ENCODE measurements at places on chromosomes 12 and 14.

- DNase-seq, result no peak
These were observed 11.7 kb upstream of the NAA30 start for GRCh38 chr14:57378661-57379060.

DNA sequence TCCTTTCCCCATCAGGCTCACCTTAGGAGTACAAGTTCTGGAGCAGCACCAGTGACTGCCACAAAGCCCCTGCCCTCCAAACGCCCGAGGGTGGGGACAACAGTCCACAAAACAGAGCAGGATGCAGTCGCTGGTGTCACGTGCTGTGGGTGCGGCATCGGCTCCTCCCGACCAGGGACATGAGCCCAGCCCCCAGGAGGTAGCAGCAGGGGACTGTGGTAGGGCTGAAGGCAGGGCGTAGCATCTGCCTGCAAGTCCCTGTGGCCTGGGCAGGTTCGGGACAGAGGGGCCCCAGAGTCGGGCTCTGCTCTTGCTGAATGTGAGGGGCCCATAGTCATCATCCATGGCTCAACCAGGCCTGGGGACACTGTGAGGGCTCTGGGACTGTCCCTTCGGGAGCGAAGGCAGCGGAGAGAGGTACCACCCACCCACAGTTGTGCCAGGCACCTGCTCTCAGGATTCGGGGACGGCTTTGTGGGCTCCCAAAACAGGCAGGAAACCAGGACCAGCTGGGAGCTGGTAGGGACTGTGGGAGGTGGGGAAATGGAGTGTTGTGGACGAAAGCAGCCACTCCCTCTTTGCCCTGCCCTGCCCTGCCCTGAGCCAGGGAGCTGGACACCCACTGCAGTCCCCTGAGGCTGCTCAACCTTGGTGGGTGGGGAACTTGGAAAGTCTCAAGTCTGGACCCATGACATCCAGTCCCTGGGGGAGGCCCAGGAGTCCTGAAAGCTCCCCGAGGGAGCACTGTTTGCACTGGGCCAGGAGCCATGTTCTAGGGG, 30.7 kb downstream of the FBRSL1 start:
- no peak for DNase-seq

DNA sequence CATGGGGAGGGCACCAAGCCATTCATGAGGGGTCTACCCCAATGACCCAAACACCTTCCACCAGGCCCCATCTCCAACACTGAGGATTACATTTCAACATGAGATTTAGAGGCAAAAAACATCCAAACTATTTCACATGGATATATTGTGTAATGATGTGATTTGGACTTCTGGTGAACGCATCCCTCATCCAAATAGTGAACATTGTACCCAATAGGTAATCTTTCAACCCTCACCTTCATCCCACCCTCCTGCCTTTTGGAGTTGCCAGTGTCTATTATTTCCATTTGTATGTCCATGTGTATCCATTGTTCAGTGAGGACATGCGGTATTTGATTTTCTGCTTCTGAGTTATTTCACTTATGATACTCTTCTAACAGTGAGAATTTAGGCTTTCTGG, 16.1 kb upstream of the GAS2L3 start:
- DNase-seq, result no peak

DNA sequence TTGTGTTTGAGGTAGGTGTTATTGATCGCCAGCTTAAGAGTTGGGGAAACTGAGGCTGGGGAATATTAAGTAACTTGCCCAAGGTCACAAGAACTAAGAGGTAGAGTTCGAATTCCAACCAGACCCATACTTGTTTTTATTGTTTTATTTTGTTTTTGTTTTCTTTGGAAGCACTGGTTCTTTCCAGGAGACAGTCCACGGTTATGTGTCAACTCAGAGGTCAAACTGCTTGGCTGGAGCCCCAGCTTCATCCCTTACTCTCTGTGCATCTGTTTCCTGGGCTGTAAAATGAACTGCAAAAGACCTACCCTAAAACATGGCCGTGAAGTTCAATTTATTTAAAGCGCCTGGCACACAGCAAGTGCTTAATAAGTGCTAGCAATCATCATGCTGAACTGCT, 74.4 kb upstream of the MAP1LC3B2 start:
- DNase-seq, result no peak

DNA sequence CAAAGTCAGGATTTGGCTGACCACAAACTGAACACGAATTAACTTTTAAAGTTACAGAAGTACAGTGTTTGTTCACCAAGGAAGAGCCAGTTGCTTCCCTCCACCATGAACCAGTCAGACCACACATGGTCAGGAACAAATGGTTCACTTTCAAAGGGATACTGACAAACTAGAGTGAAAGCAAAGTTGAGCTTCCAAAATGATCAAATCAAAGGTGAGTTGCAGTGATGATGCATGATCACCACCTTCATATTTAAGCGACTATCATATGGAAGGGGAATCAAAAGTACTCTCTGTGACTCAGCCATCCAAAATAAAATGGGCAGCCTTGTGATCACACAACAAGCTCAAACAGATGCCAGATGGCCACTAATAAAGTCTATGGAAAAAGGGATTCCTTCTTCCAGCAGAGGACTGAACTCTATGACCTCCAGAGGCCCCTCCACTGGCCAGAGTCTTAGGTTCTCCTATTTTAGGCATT, 13.1 kb downstream of the NT5DC3 start:
- no peak for DNase-seq

GRCh38 chr14:104685998-104686610, 3.3 kb upstream of the INF2 start:
- no peak for DNase-seq

DNA sequence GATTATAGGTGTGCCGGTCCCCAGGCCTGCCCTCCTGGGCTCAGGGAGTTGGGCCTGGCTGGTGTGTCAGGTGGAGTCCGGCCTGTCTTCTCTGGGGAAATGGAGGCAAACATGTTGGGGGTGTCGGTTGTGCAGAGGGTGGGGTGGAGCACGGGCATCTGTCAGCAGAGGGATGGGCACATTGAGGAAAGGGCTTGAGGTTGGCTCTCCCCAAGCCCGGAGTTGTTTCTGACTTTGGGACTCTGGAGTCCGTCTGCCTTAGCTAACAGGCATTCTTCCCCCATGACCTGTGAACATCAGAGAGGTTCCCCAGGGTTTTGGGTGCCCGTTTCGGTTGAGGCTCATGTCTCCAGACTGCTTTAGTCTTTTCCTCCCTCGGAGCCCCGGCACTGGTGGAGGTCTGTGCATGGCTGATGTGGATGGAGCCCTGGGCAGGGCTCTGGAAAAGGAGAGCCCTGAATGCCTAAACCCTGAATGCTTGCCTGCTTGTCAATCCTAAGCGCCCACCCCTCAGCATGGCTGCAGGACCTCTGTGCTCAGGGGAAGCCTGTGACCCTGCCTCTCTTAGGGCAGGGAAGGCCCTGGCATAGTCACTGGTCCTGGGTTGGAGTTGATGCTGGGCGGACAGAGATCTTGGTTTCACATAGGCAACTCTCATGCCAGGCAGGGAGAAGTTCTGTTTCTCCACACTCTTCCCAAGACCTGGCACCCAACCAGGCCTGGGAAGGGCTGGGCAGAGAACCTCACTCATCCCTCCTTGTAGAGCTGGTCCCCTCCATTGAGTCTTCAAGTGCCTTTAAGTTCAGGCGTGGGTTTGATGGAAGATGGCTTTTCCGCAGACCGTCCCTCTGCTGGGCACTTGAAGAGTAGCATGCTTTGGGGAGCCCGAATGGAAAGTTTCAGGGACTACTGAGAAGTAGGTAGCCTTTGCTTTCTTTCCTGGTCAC, 12.9 kb downstream of the NYNRIN start:
- DNase-seq, result peak; percentile 29

DNA sequence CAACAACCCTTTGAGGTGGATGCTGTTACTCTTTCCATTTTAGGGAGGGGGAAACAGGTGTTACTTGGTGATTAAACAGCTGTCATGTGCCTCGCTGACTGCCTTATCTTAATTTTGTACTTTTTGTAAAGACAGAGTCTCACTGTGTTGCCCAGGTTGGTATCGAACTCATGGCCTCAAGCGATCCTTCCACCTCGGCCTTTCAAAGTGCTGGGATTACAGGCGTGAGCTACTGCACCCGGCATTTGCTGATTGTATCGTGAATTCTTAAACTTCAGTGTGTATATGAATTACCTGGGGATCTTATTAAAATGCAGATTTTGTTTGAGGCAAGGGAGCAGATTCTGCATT, 659 bp downstream of the PSMD9 start:
- no peak for DNase-seq

GRCh38 chr12:106274575-106275121, 26.8 kb upstream of the CKAP4 start:
- no peak for DNase-seq

DNA sequence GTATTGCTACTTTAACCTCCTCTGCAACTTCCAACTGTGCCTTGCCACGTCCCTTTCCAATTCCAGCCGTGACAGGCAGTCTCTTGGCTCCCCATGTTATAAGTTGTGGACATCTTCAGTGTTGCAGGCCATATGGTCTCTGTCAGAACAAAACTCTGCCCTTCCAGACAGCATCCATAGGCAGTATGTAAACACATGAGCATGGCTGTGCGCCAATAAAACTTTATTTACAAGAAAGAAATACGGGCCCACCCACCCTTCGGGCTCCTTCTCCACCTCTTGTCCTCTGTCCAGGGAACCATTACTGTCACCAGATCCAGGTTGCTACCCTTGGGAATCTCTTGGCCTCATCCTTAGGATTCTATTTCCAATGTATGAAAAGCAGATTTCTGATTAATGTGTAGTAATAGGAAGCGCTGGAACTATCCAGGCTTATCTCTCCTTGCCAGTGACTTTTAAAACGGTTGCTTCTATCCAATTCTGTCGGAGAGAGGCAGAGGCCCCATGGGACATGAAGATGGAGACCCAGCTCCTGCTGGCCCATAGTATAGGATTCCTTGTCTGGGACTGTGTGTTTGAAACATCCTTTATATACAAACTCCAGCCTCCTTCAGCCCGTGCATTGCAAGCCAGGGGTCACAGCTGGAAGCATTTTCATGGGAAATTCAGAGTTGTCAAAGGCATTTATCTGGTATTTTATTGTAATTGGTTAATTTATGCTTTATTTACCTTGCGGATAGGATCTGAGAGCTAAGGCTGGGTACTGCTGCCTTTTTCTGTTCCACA, 114.4 kb downstream of the ZNF664 start:
- no peak for DNase-seq

DNA sequence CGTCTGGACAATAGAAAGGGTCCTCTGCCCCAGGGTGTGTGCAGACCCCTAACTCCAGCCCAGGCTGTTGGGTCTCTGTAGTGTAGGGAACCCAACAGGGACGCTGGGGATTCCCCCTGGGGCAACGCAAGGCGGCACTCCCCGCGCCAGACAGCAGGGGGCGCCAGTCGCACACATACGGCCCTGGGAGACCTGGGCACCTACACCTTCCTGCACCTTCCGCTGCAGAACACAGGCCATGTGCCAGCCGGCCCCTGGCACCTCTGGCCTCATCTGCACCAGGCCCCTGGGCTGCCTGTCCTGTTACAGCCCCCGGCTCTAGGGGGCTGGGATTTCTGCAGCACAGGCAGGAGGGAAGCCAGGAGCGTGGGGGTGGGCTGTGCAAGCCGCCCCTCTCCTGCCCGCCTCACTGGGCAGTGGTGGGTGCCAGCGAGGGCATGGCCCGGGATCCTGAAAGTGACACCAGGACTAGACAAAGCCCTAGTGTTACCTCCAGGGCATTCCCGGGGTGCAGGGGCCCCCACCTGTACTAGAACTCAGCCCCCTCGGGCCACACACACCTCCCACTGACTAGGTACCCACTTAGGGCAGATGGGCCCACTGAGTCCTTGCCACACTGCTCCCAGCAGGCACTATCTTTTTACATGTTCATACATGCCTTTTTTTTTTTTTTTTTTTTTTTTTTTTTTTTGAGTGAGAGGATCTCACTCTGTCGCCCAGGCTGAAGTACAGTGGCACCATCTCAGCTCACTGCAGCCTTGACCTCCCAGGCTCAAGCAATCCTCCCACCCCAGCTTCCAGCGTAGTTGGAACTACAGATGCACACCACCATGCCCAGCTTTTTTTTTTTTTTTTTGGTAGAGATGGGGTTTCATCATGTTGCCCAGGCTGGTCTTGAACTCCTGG, 37.5 kb downstream of the CCNK start:
- DNase-seq, result peak; percentile 71

- DNase-seq, result no peak
These were observed 3.4 kb downstream of the GALNT16 start for GRCh38 chr14:69263364-69263763.

DNA sequence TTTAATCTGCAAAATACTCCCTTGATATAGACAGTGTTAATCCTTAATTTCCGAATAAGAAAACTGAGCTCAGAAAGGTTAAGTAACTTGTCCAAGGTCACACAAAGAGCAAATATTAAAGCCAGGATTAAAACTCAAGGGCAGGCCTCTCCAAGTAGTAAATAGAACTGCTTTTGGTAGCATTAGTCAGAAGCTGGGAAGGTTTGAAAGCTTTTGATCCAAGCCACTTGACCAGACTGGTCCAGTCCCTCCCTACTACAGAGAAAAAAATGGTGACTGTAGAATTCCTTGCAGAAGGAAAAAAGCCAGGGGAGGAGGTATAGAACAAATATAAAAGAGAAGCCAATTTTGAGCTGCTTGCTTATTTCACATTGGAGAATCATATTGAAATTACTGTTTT, 111.5 kb downstream of the NT5DC3 start:
- no peak for DNase-seq

GRCh38 chr14:83814896-83815295, 1715.0 kb upstream of the FLRT2 start:
- DNase-seq, result no peak

DNA sequence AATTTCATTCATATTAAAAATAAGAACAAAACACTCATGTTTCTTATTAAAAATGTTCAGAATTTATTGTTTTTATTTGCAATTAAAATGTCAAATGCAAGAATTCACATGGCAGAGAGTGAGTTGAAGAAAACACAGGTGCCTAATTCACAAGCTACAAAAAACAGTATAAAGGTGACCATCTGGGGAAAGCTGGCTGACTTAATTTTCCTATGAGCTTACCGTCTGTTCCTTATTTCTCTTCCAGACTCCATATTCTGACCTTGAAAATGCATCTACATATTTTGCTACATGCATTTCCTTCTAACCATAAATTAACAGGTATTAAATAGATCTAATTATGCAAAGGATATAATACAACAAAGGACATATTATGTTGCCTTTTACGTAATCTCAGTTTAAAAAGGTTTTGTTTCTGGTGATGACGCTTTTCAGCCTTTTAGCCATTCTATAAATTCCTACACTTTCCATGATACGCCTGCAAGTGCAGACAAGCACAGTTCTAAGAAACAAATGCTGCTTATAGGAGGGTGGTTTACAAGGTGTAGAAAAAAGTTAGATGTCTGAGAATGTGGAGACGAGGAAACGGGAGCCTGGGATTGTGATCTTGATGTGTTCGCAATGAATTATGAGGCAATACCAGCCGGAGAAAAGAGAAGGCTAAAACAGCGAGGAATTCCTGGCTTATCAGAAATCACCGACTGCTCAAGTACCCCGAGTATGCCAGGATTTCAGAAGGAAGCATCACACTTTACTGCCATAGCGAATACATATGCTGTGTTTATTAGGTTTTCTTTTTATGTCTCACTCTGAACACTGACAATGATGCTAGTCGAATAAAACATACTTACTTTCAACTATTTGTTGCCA, 24.6 kb downstream of the LIN7A start:
- DNase-seq, result no peak

- DNase-seq, result no peak
These were observed 140.2 kb downstream of the MED13L start for GRCh38 chr12:116137318-116137717.

GRCh38 chr12:104055686-104056388, 5.8 kb upstream of the GLT8D2 start:
- no peak for DNase-seq

- no peak for DNase-seq
These were observed 12.1 kb downstream of the ETV6 start for GRCh38 chr12:11661491-11662089.

GRCh38 chr12:115371711-115372110, 687.7 kb upstream of the TBX3 start:
- no peak for DNase-seq

- DNase-seq, result peak; percentile 31
These were observed 72.0 kb upstream of the RESF1 start for GRCh38 chr12:31887109-31887811.
